ENCODE measurements at places on chromosomes 4 and X.

DNA sequence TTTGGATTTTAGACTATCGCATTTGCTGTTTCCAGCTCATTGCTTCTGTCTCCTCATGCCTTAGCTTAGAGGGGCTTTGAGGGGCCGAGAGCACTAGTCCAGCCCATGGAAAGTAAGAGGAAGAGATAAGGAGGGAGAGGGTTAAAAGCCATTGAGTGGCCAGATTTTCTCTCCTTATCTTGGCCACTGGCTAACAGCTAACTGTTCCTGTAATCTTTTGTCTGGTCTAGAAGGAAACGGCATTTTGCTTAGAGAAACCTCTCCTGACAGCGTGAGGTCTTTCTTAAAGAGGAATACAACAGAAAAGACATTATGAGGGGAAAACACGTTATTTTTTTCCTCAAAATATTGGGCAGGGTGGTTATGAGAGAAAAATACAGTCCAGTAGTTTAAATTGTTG, 7.9 kb downstream of the GPR101 start:
- no peak for DNase-seq

GRCh38 chr4:2696423-2696822, 59.7 kb downstream of the TNIP2 start:
- DNase-seq, result no peak

GRCh38 chr4:25624616-25625015, 31.0 kb upstream of the SLC34A2 start:
- DNase-seq, result no peak

- no peak for DNase-seq
Observed at GRCh38 chrX:37904833-37905232, 57.5 kb upstream of the DYNLT3 start.

DNA sequence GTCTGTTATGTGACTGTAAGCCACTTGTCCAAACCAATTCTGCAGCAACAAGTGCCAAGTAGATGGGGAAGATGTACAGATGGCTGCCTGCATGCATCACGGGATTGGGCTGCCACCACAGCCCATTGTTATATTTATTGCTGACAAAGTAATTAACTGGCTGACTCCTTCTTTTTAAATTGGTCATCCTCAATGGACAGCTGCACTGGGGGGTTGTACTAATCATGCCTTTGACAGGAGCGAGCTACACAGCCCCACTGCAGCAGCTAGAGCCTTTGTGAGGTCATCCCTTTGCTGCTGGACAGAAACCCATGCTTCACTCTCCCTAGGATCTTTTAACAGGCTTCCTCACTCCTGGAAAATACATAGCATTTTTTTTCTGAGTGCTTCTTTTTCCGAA, 146.7 kb upstream of the CXXC4 start:
- no peak for DNase-seq

GRCh38 chr4:165011403-165011802, 20.4 kb upstream of the TRIM60 start:
- no peak for DNase-seq

- DNase-seq, result no peak
Observed at GRCh38 chr4:74738464-74739143, 55.7 kb downstream of the BTC start.
